Suppressor macrophage (primary cell): ENCODE measurements at places on chromosomes 11 and 22.

DNA sequence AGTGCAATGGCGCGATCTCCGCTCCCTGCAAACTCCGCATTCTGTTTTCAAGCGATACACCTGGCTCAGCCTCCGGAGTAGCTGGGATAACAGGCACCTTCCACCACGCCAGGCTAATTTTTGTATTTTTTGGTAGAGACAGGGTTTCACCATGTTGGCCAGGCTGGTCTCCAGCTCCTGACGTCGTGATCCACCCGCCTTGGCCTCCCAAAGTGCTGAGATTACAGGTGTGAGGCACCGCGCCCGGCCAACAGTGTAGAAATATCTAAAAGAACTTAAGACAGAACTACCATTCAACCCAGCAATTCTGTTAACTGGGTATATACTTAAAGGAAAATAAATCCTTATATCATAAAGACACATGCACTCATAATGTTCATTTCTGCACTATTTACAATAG is 335.3 kb upstream of the LUZP2 start:
- no peak for DNase-seq

DNA sequence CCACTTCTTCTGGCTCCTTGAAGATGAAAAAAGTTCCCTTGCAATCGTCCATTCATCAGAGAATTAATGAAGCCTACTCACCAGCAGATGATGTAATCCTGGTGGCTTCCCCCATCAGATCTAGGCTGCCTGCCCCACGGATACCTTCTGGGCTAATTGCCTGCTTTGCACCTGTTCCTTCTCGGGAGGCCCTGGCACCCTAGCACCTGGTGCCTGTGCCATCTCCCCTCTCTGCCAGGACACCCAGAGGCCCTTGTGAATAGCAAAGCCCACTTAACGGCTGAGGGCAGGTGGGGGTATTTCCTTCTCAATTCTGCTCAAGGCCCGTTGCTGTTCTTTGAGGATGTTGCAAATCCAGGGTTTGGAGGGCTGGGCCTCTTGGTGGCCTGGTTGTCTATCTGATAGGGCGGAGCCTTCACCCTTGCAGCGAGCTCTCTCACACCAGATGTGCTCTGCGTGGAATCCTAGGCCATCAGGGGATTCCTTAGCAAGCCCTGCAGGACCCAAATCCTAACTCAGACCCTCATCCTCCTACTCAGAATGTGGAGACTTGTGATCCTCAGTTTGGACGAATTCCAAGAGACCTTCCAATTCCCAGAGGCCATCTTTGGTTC is at the start of gene LMO2:
TSS of gene LMO2 (minus strand) at position 363 of the 614 bp plus-strand sequence. CDS start 22,360 bp downstream, outside the sequence.
- peak; percentile 56 for DNase-seq

DNA sequence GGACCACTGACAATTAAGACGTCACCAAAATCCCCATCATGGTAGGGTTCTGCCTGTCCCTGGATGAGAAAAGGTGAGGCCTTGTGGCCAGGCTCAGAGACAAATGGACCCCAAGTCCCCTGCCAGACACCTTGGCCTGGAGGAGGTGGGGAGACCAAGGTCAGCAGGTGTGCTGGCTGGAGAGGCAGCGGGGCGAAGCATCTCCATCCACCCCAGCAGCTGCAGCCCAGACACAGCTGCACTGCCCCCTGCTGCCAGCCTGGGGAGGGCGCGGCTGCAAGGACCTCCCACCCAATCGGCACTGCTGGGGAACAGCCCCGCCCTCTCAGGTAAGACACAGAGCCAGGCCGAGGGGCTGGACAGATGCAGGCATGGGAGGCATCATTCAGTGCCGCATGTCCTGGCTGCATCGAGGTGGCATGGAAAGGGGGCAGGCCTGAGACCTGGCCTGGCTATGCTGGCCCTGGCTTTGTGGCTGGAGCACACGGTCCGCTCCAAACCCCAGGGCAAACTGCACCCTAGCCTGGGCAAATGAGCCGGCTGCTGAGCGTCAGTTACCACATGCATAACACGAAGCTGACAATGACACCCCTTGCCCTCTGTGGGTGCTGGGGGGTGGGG is 12.2 kb upstream of the MFNG start:
- DNase-seq: peak; percentile 75

- no peak for DNase-seq
Observed at GRCh38 chr22:46081036-46081830, 69.1 kb upstream of the PPARA start.

DNA sequence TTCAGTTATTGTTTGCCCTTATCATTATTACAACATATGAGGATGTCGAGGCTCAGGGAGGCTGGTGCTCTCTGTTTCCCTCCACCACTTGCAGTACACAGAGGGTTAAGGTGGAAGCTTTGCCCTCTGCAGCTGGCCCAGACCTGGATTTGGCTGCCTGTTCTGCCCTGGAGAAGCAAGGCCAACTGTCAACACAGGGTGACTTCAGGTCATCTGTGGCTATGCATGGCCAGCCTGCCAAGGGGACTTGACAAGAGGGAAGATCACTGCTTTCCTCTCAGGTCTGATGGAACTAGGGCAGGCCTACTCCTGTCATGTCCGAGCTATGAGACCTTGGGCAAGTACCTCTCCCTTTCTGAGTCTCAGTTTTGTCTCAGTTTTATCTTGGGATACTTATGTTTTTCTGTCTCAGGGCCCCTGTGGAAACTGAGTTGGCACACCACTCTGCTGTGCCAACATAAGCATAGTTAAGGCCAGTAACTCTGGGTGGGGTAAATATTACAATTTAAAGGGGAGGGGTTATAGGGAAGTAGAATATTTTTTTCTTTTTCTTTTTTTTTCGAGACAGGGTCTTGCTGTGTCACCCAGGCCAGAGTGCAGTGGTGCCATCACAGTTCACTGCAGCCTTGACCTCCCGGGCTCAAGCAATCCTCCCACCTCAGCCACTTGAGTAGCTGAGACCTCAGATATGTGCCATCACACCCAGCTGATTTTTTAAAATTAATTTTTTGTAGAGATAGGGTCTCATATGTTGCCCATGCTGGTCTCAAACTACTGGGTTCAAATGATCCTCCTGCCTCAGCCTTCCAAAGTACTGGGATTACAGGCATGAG is 2.4 kb upstream of the THRSP start:
- DNase-seq: no peak
